ENCODE measurements at places on chromosomes 16 and 17. TPM values are rescaled to one million over a fixed set of nuclear protein-coding genes. Genes with fewer than 3 reads are reported as not detected.

DBNDD1 gene
- total RNA-seq = 0.88 TPM

ITGAD gene
- total RNA-seq = 0.23 TPM

BLMH gene
- 47.4 TPM for total RNA-seq

CCL23 gene
- total RNA-seq = not detected

EDC4 gene
- 144 TPM for total RNA-seq

ETV4 gene
- 0.46 TPM for total RNA-seq

CMIP gene
- 46.6 TPM for total RNA-seq

KRT39 gene
- not detected for total RNA-seq

ICAM2 gene
- total RNA-seq = 116 TPM

MYH1 gene
- total RNA-seq = not detected

RHBDF2 gene
- total RNA-seq = 99.0 TPM

CCL4 gene
- 7.7 TPM for total RNA-seq

Data from T-cell (primary cell).